ENCODE measurements at places on chromosomes 1 and 21.

DNA sequence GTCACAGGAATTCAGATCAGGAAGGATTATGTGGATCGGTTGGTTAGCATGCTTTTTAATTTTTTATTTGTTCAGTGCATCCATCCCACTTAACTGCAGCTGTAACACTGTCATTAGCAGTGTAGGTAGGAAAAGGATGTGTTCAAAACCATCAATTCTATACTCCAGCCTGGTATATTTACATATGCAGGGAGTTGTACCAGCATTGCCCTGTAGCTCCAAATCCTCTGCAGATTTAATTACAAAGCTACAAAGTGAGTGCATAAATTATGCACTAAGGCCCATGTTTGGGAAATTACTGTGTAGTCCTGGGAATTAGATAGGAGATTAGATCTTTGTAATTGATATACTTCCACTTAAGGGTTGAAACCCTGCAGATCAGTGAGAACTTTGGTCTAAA is 15.9 kb upstream of the OSBPL9 start:
- no peak for DNase-seq

- DNase-seq = no peak
These were observed 4.5 kb downstream of the CNR2 start for GRCh38 chr1:23908453-23909341.

- no peak for DNase-seq
These were observed 37.2 kb downstream of the WNT4 start for GRCh38 chr1:22105611-22106207.

DNA sequence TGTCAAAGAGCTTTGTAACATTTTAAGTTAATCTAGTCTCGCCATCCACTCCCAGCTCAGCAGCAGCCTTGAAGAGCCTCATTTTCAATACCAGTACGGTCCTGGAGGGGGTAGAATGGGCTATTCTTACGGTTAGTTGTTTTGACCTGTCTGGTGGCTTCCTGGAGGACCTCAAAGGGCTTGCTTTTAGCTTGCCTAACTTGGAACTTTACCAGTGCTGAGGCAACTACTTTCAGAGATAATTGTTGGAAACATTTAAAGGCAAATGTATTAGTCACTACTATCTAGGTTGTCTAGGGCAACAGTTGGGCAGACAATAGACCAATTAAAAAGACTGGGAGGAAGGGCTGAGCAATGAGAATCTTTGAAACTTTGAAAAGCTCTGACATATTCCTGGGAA is 56.0 kb downstream of the TTLL7 start:
- no peak for DNase-seq
